ENCODE measurements at places on chromosomes 2 and 18.

DNA sequence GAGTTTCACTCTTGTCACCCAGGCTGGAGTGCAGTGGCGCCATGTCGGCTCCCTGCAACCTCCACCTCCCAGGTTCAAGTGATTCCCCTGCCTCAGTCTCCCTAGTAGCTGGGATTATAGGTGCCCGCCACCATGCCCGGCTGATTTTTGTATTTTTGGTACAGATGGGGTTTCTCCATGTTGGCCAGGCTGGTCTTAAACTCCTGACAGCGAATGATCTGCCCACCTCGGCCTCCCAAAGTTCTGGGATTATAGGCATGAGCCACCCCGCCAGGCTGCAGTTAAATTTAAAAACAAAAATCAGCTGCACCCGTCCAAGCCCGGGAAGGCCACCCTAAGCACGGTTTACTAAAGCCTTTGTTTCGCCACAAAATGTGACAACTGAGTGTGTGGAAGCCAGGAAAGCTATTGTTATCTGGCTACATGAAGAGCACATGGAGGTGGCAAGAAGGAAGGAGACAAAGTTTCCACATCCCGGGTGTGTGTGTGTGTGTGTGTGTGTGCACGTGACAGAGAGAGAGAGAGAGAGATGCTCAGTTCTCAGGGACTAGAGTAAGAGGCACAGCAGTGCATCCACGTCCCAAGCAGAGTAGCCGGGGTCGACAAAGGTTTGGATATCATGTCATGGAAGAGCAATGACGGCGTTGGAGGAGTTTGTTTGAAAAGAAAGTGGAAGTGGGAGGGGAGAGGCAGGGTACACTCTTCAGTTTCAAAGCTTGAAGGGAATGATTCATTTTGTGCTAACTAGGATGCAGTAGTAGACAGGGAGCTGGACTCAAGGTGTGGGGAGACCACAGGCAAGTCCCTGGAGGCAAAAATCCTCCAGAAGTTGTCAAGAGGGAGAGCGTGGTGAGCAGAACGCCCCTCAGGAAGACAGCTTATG, 20.1 kb downstream of the INPP5D start:
- DNase-seq: no peak

GRCh38 chr2:132583666-132584360, 86.2 kb downstream of the LYPD1 start:
- no peak for DNase-seq

DNA sequence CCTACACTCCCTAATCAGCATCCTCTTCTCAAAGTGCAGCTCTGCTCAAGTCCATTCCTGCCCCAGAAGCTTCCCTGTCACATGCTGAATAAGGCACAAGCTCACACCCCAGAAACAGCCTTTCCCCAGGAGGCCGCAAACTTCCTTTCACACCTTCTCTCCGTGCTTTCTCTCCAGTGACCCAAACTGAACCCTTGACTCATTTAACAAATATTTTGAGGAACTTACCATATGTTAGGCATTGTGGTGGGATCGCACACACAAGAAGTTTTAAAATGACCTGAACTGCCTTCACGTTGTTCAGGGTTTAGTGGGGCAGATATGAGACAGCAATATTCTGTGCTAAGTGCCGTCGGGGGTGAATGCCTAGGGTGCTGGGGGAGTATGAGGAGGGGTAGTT, 161.3 kb downstream of the INSIG2 start:
- DNase-seq: no peak

DNA sequence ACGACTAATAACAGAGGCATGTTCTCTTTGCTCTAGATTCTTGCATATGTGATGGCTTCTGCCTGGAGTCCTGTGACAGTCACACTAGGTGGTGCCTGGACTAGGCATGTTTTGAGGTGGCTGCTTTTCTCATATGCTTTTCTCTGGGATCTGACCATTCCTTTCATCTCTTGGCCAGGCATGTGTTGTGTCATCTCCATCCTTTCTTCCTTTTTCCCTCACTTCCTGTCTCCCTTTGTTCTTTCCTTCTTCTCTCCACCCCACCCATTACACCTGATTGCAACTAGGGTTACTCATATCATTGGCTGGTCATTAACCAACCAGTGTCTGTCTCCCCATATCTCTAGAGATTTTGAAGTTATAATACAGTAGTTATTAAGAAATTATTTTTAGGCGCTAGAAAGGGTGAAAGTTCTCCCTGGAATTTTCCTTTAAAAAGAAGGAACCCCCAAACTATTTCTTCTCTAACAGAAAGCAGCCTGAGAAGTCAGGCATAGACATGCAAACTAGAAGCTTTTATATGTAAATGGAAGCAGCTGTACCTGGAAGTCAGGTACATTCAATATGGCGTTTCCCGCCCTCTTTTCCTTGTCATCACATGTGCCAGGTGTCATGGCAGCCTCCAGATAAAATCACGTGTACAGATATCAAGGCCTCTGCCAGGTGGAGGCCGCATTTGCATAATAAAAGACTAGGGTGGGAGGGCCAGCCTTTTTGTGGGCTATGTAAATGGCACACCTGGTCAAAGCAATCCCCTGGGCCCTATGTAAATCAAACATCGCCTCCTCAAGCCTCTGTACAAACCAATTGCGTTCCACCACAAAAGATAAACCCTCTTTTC, 220.4 kb upstream of the MEX3C start:
- no peak for DNase-seq

GRCh38 chr2:72139874-72140620, 7.6 kb downstream of the CYP26B1 start:
- DNase-seq: no peak

GRCh38 chr2:26557244-26557925, 79.5 kb upstream of the OTOF start:
- DNase-seq: no peak

- DNase-seq: no peak
Measured at GRCh38 chr2:156191527-156191926, 141.0 kb downstream of the NR4A2 start.

GRCh38 chr18:62585274-62586150, 62.7 kb downstream of the ZCCHC2 start:
- peak; percentile 16 for DNase-seq

GRCh38 chr18:80198994-80199748, 48.1 kb downstream of the PARD6G start:
- DNase-seq: no peak

- no peak for DNase-seq
Measured at GRCh38 chr2:210527286-210527685, 29.1 kb upstream of the CPS1 start.

GRCh38 chr18:46621871-46622270, 35.1 kb downstream of the LOXHD1 start:
- DNase-seq: no peak

- no peak for DNase-seq
Measured at GRCh38 chr18:43882358-43883055, 605.2 kb upstream of the SYT4 start.

GRCh38 chr2:44097322-44097907, 71.3 kb upstream of the PPM1B start:
- no peak for DNase-seq

DNA sequence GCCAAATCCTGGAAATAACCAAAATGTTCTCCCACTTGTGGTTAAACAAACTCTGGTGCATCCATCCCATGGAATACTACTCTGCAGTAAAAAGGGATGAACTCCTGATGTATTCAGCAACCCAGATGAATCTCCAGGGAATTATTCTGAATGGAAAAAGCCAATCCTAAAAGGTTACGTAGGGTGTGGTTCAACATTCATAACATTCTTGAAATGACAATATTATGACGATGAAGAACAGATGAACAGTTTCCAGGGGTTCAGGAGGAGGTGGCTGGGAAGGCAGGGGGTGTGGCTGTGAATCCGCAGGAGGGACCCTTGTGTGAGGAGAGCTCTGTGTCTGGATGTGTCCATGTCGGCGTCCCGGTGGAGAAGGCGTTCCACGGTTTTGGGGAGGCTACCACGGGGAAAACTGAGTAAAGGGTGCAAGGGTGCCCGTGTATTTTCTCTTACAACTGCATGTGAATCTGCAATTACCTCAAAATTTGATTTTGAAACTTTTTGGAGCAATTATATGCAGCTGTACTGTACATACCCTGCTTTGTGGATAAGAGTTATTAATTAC, 47.3 kb downstream of the KCNG2 start:
- no peak for DNase-seq

- DNase-seq: no peak
Measured at GRCh38 chr2:174024524-174025270, 59.5 kb upstream of the SP3 start.

DNA sequence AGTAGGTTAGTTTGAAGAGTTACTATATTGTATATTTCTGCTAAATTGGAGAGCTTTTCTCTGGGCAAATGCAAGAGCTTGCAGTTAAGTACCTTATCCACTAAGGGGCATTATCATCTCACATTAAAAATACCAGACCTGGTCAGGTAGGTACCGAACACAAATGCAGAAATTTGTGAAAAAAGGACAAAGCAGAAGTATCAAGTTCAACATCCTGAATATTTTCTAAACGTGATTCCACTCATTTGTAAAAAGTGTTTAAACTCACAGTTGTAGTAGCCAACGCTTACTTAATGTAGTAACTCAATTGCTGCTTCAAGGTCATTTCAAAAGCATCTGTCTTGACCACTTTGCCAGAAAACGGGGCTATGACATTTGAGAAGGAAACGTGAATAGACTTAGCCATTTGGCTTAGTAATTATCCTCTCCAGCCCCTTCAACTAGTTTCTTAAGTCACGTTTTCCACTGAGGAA, 52.1 kb downstream of the CYRIA start:
- DNase-seq: no peak

DNA sequence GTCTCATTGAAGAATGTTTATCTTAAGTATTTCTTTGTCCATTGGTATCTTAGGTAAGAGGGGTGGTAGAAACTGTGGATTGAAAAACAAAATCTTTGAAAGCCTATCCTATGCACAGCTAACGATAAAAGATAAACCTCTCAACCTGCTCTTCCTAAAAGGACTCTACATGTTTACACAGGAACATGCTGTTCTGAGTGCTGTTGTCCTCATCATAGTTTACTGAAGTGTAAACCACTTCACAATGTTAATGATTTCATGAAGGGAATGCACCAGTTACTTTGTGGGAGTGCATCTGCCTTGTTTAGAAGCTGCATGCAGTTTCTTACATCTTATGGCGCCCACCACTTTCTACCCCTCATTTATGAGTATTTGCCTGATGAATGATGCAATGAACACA, 1.2 kb downstream of the ACMSD start:
- no peak for DNase-seq

DNA sequence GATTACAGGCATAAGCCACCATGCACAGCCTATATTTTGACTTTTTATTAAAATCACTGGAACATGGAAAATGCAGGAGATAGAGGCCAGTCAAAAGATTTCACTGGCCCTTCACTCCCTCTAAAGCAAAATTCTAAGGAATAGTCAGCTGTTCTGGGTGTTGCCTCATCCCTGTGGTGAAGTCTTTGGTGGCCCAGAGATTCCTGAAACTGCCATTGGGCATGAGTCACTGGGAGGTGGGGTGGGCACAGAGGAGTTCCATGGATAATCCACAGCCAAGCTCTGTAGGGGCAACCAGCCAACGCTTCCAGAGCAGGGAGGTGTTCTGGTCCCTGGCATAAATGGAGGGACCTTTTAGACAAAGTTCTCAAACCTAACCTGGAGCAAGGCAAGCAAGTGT, 89.7 kb upstream of the TTC39C start:
- DNase-seq: no peak

DNA sequence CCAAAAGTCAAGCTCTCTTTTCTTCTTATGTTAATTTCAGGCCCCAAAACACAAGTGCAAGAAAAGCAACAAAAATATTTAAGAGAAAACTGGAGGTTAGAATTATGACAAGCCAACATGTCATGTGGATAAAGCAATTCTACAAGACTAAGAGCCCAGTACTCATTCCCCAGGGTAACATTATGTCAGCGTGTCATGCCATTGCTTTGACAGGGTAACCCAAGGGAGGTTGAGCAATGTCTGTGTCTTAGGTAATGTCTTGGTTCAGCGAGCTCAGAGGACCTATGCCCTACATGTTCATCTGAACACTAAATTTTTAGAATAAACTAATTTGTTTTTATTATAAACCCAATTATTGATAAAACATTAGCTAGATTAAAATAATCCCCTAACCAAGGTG, 173.2 kb upstream of the ZNF804A start:
- no peak for DNase-seq

DNA sequence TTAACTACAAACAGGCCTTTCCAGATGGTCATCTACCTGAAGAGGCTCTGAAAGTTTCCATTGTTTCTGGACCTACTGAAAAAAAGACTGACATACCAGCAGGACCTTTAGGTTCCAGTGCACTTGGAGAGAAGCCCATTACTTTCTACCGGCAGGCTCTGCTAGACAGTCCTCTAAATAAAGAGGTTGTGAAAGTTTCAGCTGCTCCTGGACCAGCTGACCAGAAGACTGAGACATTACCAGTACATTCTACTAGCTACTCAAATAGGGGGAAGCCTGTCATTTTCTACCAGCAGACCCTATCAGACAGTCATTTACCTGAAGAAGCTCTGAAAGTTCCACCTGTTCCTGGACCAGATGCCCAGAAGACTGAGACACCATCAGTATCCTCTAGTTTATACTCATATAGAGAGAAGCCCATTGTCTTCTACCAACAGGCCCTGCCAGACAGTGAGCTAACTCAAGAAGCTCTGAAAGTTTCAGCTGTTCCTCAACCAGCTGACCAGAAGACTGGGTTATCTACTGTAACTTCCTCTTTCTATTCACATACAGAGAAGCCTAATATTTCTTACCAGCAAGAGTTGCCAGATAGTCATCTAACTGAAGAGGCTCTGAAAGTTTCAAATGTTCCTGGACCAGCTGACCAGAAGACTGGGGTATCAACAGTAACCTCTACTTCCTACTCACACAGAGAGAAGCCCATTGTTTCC, 65.8 kb downstream of the ALMS1 start:
- DNase-seq: no peak

DNA sequence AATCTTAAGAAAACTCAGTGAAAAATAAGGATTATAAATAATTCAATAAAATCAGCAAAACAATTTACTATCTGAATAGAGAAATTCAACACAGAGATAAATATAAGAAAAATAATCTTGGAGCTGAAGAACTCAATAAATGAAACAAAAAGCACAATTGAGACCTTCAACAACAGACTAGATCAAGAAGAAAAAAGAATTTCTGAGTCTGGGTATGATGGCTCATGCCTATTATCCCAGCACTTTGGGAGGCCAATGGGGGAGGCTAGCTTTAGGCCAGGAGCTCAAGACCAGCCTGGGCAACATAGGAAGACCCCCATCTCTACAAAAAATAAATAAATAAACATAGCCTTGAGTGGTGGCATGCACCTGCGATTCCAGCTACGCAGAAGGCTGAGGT, 1295.7 kb upstream of the NRXN1 start:
- DNase-seq: no peak

DNA sequence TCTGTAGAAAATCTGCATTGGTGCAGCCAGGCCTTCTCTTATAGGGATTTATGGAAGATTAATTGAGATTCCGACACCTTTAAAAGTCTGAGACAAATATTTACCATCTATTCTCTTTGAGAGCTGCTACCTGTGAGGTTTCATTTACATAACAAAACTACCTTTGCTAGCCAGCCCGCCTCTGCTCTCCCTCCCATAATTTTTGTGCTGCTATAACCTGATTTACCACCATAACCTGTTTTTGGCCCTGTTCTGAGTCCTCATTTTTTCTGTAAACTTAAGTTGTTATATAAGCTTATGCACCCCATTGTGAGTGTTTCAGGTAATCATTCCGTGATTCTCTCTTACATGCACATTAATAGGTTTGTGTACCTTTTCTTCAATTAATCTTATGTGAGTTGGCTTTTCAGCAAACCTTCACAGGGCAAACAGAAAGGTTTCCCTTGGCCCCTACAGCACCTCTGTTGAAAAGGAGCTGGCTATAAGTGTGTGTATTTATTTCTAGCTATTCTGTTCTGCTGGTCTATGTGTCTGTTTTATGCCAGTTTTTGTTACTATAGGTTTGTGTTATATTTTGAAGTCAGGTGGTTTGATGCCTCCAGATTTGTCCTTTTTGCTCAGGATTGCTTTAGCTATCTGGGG, 114.9 kb upstream of the XIRP2 start:
- DNase-seq: no peak

All from stimulated activated CD4-positive, alpha-beta T cell treated with anti-CD3 and anti-CD28 coated beads, Interleukin-1b, Interleukin-23, amount 100 ng/mL, for 24 hours (primary cell).